ENCODE measurements at places on chromosomes 12 and 14. TPM values are rescaled to one million over a fixed set of nuclear protein-coding genes. Genes with fewer than 3 reads are reported as not detected.

Gene KLHL33
- polyA plus RNA-seq: 0.25 TPM

- no peak for DNase-seq
Measured at GRCh38 chr14:69023035-69023434, 43.9 kb upstream of the ACTN1 start.

DNA sequence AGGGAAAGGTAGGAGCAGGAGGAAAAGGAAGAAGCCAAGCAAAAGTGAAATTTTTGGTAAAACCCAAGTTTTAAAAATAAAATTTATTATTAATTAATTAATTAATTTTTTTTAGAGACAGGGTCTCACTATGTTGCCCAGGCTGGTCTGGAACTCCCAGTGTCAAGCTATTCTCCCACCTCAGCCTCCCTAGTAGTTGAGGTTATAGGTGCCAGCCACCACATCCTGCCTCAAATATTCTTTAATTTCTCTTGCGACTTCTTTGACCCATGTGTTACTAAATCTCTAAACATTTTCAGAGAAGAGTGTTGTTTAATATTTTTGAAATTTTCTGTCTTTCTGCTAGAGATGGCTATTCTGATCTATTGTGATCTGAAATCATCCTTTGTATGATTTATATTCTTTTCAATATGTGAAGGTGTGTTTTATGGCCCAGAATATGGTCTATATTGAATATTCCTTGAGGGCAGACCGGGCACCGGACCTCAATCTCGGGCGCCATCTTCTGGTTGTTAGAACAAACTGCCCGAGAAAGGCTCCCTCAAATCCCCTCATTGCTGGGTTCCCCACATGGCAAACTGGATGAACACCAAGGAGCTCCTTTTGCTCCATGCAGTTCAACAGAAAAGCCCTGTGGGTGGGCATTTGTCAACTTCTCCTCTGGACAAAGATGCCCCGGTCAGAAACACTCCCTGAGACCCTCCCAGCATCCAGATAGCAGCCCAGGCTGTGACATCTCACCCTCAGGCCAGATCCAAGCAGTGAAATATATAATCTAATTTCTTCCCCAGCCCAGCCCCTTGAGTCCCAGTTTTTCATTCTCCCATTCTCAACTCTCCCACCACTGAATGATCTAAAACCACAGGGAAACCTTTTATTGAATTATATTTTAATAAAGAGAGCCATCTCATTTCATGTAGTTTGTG, 110.5 kb downstream of the ASCL4 start:
- DNase-seq: peak; percentile 77

DNA sequence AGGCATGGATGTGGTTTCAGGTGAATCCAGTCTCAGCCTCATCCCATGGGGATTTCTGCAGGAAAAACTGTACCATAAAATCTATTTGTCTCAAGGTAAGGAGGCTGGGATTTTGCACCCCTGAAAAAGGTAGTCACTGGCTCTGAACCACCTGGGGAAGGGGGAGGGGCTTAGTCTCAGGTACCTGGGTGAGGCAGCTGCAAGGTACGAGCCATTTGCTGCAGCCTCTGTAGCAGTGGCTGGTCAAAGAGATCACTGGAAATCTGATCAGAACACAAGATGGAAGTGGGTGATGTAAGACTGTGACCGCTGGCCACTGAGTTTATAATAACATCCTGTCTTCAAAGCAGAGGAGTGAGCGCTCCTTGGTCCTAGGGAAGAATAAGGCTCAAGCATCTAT, 209.9 kb upstream of the NOS1 start:
- DNase-seq: no peak

DNA sequence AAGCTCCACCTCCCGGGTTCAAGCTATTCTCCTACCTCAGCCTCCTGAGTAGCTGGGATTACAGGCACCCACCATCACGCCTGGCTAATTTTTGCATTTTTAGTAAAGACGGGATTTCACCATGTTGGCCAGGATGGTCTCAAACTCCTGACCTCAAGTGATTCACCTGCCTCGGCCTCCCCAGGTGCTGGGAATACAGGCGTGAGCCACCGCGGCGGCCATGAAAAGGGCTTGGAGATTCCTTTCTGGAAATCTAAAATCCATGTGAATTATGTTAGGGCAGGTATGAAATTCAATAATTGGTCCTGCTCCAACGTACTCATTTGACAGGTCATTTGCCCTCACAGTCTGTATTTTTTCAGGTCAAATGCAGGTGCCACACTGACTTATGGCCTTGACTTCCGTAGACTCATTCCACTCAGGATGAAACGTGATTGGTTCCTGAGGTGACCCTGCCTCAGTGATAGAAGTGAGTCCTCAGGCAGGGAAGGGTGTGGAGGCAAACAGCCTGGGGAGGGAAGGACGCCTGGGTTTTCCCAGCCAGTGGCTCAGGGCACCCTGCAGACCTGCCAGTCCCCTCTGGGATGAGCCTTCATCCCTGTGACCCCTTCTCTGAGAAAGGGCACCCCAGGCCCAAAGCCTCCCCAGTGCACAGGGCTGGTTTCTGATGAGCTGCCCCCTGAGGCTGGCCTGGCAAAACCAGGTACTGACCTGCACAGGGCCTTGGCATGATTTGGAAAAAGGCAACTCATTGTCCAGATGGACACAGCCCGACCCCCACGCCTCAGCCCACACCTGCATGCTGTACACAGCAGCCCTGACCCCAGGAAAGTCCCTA, 48.7 kb downstream of the PSMA6 start:
- no peak for DNase-seq

Gene CABP1
- not detected for polyA plus RNA-seq

DNA sequence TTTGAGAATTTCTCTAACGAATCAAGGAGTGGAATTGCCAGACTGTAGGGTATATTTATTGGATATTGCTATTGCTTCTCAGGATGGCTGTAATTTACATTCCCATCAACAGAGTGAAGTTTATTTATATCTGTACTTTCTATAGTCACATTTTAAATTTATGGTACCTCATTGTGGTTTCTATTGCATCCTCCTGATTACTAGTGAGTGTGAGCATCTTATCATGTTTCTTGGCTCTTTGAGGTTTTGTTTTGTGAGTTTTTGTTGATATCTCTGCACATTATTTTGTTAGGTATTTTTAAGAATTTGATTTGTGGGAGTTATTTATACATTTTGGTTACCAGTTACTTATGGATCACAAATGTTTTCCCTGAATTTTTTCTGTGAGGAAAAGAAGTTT, 13.9 kb downstream of the DNM1L start:
- DNase-seq: no peak

DNA sequence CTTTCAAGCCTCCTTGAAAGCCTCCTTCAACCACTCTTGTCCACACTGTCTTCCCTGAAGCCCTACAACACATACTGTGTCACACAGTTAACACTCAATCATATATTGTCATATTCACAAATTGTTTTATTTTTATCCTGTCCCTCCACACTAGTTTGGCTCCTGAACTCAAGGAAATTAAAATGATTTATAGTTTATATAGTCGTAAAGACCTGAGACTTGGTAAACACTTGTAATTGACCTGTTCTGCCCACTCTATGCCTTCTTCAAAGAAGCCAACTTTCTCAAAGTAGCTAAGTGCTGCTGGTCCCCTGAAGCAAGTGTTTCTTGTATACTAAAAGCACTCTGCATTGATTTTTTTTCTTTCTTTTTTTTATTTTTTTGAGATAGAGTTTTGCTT, 15.6 kb upstream of the NEK9 start:
- DNase-seq: no peak

Gene RERG
- not detected for polyA plus RNA-seq

DNA sequence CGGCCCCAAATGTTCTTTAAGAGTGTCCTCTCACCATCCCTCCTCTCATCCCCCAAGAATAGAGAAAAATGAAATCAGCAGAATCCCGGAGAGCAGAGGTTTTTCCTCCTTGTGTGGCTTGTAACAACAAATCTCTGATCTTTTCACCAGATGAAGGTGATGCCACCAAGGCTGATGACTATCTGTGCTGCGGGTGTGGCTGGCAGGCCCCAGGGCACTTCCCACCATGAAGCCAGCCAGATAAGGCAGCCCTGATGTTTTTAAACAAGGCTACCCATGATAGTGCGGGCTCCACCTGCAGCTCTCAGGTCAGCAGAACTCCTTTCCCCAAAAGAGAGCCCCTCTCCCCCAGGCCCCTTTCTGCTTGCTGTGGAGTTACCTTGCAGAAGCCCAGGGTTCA, 58.0 kb upstream of the PARP11 start:
- DNase-seq: no peak

DNA sequence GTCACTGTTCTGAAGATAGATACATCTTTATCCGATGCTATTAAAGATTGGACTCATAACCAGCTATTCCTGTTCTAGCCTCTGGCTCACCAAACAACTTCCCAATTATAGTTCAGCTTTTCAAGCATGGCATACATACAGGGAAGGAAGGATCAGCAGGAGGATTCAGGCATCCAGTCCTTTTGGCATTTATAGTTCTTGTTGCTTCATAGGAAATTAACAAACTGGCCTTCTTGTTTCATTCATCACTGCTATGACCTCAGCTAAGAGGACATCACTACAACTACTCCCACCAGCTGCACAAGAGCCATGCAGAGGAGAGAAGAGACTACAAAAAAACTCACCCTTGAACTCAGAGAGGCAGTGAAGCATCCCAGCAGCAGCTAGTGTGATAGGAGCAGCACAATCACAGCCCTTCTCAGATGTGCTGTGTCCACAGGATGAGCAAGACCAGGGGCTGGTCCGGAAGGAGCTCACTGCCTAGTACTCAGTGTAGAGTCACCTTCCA, 100.5 kb downstream of the SPTSSA start:
- DNase-seq: no peak

Gene TUBA1B
- polyA plus RNA-seq: 615 TPM

Gene RAB15
- 0.19 TPM for polyA plus RNA-seq

Gene TPPP2
- polyA plus RNA-seq: not detected

Gene COQ10A
- polyA plus RNA-seq: 73.6 TPM

DNA sequence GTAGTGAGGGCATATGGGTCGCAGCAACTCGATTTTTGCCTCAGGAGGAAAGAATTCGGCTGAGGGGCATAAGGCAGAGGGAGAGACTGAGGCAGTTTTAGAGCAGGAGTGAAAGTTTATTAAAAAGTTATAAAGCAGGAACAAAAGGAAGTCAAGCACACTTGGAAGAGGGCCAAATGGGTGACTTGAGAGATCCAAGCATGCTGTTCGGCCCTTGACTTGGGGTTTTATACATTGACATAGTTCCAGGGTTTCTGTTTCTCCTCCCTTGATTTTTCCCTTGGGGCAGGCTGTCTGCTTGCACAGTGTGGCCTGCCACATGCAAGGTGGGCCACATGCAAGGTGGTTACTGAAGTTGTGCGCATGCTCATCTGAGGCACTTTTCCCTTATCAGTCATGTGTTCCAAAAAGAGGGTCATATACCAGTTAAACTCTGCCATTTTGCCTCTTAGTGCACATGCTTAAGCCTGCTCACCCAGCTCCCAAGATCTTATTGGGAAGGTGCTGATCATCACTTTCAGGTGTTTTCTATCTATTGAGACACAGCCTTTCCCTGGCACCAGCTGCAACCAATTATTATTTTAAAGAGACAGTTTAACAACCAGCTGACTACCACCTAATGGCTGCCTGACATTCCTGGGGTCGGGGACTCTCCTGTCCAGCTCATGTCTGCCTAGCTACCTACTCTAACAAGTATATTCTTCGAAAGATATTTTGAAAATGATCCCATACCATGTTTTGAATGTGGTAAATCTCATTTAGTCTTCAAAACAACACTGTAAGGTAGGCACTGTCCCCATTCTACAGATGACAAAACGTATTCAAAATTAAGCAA, 19.9 kb downstream of the PTGER2 start:
- no peak for DNase-seq

- no peak for DNase-seq
Measured at GRCh38 chr14:91997492-91997891, 42.4 kb downstream of the TRIP11 start.

GRCh38 chr12:109925185-109925840, 25.2 kb downstream of the TCHP start:
- no peak for DNase-seq

Gene NUAK1
- polyA plus RNA-seq: not detected

Gene AMHR2
- polyA plus RNA-seq: not detected

Gene DDX54
- 55.4 TPM for polyA plus RNA-seq

Gene RESF1
- 44.7 TPM for polyA plus RNA-seq

- no peak for DNase-seq
Measured at GRCh38 chr14:23639048-23639890, 3.1 kb downstream of the DHRS2 start.

All from B cell (primary cell).